Heart left ventricle (tissue), 16 donors: ENCODE measurements at places on chromosomes 11 and 22.

GRCh38 chr11:134691295-134691873, 279.3 kb upstream of the B3GAT1 start:
- no peak for DNase-seq

DNA sequence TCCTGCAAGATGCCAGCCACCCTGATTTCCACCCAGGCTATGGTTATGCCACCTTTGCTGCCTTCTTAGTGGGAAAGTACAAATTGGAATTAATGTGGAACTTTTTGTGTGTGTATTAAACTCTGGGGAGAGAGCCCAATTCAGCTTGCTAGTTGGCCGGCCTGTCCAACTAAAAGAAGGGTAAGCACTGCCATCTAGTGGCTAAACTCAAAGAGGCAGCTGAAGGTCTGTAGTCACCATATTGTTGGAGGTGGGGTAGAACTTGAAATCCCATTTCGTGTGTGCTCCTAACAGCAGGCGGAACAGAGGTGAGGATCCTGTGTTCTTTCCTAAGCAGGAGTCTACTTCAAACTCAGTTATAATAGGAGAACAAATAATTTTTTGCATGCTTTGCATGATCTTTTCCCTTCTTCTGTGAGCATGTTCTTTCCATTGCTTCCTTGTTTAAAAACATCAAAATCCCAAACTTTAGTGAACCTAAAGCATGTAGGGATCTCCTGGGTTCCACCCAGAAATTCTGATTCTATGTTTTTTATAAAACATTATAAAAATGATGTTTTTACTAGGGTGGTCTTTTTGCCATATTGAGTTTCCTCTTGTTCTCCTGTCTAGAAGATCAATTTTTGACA, 138.8 kb upstream of the SORL1-AS1 start:
- DNase-seq, result peak; percentile 64

- DNase-seq, result no peak
Observed at GRCh38 chr11:86592047-86592591, 80.3 kb downstream of the ME3 start.

DNA sequence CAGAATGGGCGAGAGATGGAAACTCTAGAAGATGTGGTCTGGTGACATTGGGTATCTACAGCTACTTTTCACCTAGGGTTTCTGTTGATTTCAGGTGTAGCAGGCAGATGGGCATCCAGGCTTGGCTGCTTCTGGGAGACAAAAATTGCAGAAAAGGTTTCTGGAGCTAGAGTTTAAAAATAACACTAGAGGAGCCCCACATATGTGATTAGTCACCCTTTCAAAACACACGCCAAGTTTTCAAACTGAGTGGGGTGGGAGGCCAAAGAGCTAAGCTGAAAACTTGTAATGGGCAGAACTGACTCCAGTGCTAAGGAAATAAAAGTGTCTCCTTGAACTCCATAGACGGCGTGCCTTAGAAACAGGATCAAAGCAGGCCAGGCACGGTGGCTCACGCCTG, 80.8 kb downstream of the GRK3 start:
- no peak for DNase-seq

DNA sequence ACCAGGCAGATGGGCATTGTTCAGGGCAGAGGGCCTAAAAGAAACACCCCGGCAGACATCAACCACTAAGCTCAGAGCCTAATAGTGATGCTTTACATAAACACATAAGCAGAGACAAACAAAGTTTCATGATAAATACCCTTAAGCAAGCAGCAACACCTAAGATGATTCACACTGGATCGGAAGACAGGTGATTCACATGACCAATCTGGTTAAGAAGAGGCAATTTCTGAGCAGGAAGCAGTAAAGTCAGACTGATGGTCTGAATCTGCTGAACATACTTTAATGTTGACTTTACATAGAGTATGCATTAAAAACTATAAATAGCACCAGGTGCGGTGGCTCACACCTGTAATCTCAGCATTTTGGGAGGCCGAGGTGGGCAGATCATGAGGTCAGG, 56.1 kb downstream of the SYN3 start:
- DNase-seq, result no peak

DNA sequence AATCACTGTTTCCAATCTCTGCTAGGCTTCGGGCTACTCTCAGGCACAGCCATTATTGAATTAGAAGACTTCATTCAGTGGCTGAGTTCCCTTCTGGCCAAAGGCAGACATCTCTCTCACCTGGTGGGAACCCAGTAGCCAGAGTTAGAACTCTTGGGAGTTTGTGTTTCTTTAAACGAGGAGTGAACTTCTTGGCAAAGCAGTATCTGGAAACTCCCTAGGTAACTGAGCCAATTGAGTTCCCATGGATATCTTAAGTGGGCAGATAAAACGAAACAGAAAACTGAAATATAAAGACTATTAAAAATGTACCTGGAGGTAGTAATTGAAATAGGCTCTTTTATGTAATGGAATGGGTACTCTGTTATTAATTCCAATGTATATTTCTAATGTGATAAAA, 125.6 kb downstream of the NELL1 start:
- no peak for DNase-seq
